Activated CD4-positive, alpha-beta T cell treated with anti-CD3 and anti-CD28 coated beads, Interleukin-2, amount 50 U/mL, for 24 hours (primary cell): ENCODE measurements at places on chromosomes 2 and 18.

- no peak for DNase-seq
Observed at GRCh38 chr2:226017107-226017506, 617.6 kb downstream of the NYAP2 start.

- no peak for DNase-seq
Observed at GRCh38 chr2:207112383-207112782, 53.4 kb downstream of the KLF7 start.

DNA sequence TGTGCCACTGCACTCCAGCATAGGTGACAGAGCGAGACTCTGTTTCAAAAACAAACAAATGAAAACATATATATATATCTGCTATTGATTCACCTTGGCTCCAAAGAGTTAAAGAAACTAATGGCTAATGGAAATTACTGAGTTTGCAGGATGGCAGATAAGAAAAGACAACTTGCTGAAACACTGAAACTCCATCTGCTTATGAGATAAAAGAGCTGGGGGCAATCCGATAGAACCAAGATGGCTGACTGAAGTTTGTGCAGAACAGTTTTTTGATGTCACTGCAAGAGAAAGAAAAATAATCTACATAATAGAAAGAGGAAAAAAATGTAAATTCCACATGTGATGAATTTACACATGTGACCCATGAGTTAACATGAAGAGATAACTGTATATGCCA, 88.2 kb downstream of the LRATD1 start:
- no peak for DNase-seq

- no peak for DNase-seq
Observed at GRCh38 chr18:28514699-28515098, 337.8 kb upstream of the CDH2 start.

GRCh38 chr2:184532551-184532950, 65.8 kb upstream of the ZNF804A start:
- no peak for DNase-seq
